ENCODE measurements at places on chromosomes 3 and 15.

GRCh38 chr3:45499529-45499928, 95.0 kb upstream of the LIMD1 start:
- DNase-seq = no peak

GRCh38 chr15:38066612-38067011, 132.2 kb downstream of the TMCO5A start:
- no peak for DNase-seq

GRCh38 chr15:42608752-42609488, 33.5 kb downstream of the STARD9 start:
- DNase-seq = no peak

DNA sequence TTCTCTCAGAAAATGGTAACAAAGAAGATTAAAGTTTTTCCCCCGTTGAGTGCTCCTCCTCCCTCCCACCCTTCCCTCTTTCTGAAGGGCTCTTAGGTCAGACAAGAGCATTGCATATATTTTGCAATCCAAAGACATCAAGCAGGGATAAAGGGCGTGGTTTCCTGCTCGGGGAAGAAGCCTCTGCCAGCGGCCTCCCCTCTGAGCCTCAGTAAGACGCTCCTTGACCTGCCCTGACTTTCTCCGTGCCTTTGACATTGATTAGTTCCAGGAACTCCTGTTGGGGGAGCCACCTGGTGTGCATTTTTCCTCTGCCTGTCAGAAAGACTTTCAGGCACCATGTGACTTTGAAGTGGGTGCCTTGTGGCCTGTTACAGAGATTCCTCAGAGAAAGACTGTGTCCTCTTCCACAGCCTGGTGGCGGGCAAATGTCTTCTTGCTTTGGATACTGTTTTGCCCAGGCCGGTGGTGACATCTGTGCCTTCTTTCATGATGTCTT, 87.2 kb upstream of the TBL1XR1 start:
- no peak for DNase-seq

GRCh38 chr3:79202471-79203143, 565.2 kb downstream of the ROBO1 start:
- DNase-seq = no peak

GRCh38 chr15:89406940-89407607, 72.5 kb upstream of the POLG start:
- DNase-seq = no peak

DNA sequence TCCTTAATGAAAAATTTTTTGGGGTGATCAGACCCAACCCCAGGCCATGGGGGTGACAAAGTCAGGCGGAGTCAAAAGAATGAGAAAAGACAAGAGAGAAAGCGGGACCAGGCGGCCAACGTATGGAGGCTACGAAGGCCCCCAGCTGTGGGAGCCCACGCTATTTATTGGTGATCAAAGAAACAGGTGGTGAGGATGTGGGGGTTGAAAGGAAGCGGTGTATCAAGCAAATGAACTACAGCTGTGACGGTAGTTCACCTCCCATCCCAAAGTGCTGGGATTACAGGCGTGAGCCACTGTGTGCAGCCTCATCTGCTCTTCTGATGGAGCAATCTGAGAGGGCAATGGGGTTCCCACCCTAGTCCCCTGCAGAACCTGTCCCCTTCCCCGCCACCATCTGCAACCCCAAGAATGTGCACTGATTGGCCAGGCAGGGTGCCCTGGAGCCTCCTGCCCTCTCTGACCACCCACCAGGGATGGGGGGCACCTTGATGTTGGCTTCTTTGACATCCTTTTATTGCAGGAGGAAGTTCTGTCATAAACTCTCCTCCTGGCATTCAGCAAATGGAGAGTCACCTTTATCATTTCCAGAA, 1.1 kb upstream of the CHRNA3 start:
- no peak for DNase-seq

DNA sequence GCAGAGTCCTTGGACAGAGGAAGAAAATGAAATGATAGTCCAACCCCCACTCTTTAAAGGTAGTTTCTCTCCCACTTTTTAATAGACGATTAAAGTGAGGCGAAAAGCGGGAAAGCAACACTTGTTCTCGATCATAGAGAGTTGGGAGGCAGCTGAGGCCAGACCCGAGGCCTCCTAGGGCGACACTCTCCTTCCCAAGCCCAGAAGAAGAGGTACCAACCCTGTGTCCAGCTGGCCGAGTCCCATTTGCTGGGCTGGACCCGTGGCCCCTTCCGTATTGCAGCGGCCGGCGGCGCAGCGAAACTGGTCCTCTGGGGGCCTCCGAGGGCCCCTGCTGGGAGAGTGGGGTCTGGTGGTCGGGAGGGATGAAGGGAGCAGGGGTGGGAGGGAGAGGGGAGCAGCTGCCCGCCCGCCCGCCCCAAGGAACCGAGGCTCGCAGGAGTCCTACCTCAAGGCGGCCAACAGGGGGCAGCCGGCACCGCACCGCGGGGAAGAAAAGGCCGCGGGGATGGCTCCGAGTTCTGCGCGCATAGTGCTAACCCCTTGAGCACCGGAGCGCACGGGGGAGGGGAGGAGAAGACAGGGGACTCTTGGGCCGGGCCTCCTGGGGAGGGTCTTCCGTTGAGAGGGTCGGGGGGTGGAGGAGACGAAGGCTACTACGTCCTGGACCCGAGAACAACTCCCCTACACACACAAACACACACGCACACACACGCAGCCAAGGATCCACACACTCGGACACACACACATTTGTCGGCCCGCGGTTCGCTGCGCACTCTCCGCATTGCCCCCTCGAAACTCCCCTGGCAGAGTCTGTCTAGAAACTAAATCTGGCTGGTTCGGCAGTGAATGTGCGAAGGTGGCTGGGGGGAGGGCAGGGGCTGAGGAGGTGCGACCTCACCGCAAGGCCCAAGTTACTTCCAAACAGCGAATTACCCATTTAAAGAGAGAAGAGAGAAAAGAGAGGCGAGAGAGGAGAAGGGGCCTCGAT, 2.0 kb downstream of the WNT5A start:
- DNase-seq = peak; percentile 62

GRCh38 chr3:18018491-18019160, 276.2 kb upstream of the TBC1D5 start:
- DNase-seq = no peak

GRCh38 chr15:49421991-49422390, 1.1 kb upstream of the FGF7 start:
- peak; percentile 8 for DNase-seq

DNA sequence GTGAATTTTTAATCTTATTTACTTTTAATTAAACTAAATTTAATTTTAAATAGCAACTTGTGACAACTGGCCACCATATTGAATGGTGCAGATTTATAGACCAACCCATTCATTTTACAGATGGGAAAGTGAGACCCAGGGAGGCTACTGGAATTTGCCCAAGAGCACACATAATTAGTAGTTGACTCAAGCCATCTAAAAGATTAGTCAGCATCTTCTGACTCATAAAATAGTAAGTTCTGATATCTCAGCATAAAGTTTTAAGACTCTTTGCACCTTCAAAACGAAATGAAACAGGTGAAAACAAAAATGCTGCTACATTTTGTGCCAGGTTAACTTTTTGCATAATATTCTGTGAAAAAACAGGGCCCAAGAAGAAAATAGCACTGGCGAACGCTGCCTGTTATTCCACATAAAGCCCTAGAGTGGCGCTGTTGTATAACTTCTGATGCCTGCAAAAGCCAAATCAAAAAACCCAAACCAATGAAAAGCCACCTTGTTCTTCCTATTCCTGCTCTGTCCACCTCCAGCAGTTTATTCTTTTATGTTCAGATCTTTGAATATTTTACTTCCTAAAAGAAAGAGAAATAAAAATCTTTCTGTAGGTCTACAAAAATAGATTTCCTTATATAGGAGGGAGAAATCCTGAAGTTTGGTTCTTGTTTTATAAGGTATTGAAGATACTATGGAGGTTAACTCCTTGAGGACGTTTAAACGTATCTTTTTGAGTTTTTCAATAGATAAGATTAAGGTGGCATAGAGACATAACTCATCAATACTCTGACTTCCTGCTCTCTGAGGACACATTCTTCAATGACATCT, 62.8 kb downstream of the OTOL1 start:
- no peak for DNase-seq

DNA sequence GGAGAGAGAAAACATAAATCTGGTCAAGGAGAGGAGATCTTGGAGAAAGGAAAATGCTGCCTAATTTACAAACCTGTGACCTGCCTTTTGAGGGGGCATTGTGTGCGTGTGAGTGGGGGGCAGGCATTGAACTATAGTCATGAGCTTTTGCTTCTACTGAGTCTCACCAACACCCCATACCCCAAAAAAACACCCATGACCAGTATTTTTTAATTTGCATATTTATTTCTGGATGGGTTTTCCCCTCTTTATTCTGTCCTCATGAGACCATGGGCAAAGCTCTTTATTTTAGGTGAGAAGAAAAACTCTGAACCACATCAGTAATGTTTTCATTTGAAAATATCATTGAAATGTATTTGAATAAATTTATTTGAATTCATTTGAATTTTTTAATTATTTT, 20.6 kb downstream of the CD80 start:
- no peak for DNase-seq

GRCh38 chr3:123349201-123349535, 99.7 kb downstream of the ADCY5 start:
- no peak for DNase-seq

- peak; percentile 22 for DNase-seq
Measured at GRCh38 chr15:69478259-69478781, 25.7 kb downstream of the RPLP1 start.

DNA sequence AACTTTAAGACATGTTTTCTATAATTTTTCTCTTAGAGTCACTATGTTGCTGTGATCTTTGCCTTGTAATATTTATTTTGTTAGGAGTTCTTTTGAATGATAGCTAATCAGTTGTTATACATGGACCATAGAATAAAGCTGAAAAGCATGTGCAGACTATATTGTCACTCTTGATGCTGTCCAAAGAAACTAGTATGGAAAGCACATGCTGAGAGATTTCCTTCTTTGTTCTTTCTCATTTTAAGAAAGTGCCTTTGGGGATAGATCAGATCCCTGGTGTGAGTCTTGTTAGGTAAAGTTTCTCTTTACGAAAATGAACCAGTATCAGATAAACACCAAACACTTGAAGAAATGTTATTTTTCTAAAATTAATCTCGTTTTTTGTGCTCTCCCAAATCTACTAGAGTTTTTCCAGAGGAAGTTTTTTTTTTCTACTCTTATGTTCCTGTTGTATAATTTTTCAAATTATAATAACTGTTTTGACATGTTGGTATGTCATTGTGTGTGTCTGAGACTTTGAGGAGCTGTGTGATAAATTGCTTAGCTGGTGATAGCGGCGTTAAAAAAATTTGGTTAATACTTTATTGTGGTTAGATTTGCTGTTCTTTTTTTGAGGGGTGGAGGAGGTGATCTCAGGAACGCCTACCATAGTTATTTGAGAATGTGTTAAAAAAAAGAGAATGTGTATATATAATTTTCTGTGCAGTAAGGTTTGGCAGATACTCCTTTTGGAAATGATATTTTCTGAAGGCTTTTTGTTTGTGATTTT, 2.2 kb downstream of the PIAS1 start:
- no peak for DNase-seq

DNA sequence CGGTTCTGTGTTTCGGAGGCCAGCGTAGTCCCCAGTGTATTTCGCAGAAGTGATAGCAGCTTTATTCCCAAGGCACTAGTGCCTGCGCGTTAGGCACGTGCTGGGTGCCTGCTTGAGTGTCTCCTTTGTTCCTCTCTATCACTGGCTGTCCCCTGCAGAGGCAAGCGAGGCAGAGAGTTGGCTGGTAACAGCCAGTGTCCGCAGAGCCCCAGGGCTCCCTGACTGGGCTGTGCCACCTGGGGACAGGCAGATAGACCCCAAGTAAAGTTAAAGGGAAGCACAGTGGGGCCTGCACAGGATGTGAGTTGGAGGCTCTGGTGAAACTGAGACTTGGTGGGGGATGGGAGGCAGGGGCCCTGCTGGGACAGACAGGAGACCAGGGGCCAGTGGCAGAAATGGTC, 50.7 kb downstream of the APBA2 start:
- DNase-seq = no peak

- peak; percentile 4 for DNase-seq
Measured at GRCh38 chr3:8110966-8111798, 390.4 kb upstream of the LMCD1 start.

- DNase-seq = no peak
Measured at GRCh38 chr15:40743485-40743901, 11.6 kb downstream of the RMDN3 start.

DNA sequence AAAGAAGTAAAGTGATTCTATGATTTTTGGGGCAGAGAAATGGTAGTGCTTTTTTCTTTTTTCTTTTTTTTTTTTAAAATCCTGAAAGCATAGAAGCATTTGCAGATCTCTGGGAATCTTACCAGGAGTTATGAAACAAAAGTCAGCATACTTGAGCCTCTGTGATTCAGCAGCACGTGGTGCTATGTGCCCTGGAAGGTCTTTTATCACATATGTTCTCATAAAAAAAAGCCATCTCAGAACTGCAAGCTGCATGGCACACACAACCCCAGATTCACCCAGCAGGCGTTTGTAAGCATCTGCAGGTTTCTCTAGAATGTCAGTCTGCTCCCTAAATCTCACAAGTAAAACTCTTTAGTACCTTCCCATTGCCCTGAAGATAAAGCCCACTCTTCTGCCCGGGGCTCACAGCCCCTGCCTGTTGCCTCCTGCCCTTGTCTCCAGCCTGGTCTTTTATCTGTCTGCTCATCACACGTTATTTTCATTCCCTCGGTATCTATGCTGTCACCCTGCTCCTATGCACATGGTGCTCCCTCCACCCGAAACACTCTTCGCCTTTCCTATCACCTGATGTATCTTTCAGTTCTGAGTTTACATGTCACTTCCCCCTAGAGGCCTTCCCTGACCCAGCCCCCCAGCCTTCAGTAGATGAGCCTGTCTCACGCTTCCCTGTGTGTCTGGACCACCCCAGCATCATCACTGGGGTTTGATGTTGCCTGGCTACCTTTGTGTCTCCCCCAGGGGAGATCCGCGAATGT, 72.4 kb downstream of the CHDH start:
- peak; percentile 52 for DNase-seq

- DNase-seq = no peak
Measured at GRCh38 chr3:42441791-42442190, 31.4 kb upstream of the LYZL4 start.

DNA sequence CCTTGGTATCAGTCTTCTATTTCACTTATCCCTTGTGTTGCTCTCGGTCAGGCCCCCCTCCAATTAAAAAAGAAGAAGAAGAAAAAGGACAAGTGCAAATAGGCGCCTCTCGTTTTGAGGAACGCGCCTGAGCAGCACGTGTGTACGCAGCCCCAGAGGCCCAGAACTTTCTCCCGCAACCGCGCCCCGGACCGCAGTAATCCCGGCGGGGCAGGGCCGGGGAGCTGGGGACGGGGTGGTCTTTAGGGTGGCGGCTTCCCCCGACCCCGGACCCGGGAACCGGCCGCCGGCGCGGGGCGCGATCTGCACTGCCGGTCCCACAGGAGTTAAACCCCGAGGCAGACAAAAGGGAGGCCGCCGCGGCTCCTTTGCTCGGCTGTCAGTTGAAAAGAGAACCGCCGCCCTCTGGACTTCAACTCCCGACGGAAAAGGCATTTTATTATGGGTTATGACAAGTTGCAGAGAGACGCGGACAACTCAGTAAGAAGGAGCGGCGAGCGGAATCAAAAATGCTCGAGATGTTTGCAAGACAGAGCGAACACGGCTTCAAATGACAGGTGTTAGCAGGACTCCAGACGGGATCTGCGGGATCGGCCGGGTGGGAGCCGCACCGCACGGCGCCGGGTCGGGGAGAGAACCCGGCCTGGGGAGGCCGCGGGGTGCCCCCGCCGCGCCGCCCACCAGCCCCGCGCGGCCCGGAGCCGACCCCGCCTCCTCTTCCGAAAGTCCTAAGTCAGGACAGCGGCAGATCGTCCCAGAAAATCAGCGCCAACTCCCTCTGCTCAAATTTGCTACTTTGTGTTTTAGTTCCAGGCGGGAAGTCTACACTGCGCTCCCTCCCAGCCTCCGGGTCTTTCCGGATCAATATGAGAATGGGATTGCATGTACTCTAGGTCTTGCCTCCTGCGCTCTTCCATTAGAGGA, 79.0 kb downstream of the NR2F2 start:
- no peak for DNase-seq
